A549 treated with DMSO at 1 μM for 4 hours (cell line): ENCODE measurements at places on chromosomes 11 and 22. TPM values are rescaled to one million over a fixed set of nuclear protein-coding genes. Genes with fewer than 3 reads are reported as not detected.

Gene ANO1
- total RNA-seq = 0.93 to 1.7 TPM (median 1.1 TPM) in 5 replicates

Gene CASP5
- not detected in 5 replicates for total RNA-seq

Gene HBG2
- total RNA-seq = not detected in 5 replicates

Gene TRIM48
- total RNA-seq = not detected in 5 replicates

Gene MS4A4A
- total RNA-seq = not detected in 5 replicates

Gene PTPRJ
- total RNA-seq = 36.5 to 56.4 TPM (median 53.9 TPM) in 5 replicates

Gene APOA5
- not detected in 5 replicates for total RNA-seq

Gene CERK
- total RNA-seq = 22.1 to 27.2 TPM (median 26.2 TPM) in 5 replicates

Gene PKNOX2
- total RNA-seq = 0.02 TPM in 1 of 5 replicates, not detected in the others

Gene IL17RA
- total RNA-seq = 5.1 to 7.8 TPM (median 7.0 TPM) in 5 replicates

Gene CDC42BPG
- total RNA-seq = 1.2 to 1.5 TPM (median 1.5 TPM) in 5 replicates

Gene KCTD14
- 1.4 to 2.0 TPM (median 1.6 TPM) in 5 replicates for total RNA-seq

Gene BDNF
- 7.2 to 10.3 TPM (median 9.3 TPM) in 5 replicates for total RNA-seq

Gene LRRC10B
- total RNA-seq = 0.10 to 0.23 TPM (median 0.14 TPM) in 5 replicates

Gene TMEM191C
- total RNA-seq = 0.79 to 1.3 TPM (median 1.0 TPM) in 5 replicates

Gene ZDHHC8
- 22.4 to 33.7 TPM (median 29.6 TPM) in 5 replicates for total RNA-seq

Gene RIN1
- total RNA-seq = 33.9 to 45.2 TPM (median 38.2 TPM) in 5 replicates

Gene OR2D3
- not detected in 5 replicates for total RNA-seq

Gene CD6
- 0.06 to 0.47 TPM (median 0.15 TPM) in 5 replicates for total RNA-seq

Gene OR52N4
- not detected in 5 replicates for total RNA-seq

Gene CCDC15
- 0.52 to 0.74 TPM (median 0.62 TPM) in 5 replicates for total RNA-seq

Gene LARGE1
- 3.8 to 5.1 TPM (median 4.2 TPM) in 5 replicates for total RNA-seq

Gene UCP3
- 0.70 to 2.4 TPM (median 1.4 TPM) in 5 replicates for total RNA-seq

Gene RAG1
- total RNA-seq = 0.01 to 0.48 TPM (median 0.27 TPM) in 5 replicates

Gene CHID1
- 74.3 to 81.3 TPM (median 76.0 TPM) in 5 replicates for total RNA-seq

Gene PTGDR2
- total RNA-seq = 0.03 to 0.08 TPM (median 0.07 TPM) in 3 of 5 replicates, not detected in the others

Gene GLYATL2
- not detected in 5 replicates for total RNA-seq

Gene PRR5L
- 9.2 to 12.8 TPM (median 12.0 TPM) in 5 replicates for total RNA-seq

Gene IGF2
- 1.4 to 2.3 TPM (median 1.9 TPM) in 5 replicates for total RNA-seq

Gene SEPTIN5
- 6.4 to 10.3 TPM (median 7.8 TPM) in 5 replicates for total RNA-seq

Gene DNAL4
- 7.8 to 10.1 TPM (median 10.0 TPM) in 5 replicates for total RNA-seq

Gene RIMBP3C
- total RNA-seq = 0.13 to 0.39 TPM (median 0.23 TPM) in 5 replicates

Gene PHOX2A
- not detected in 5 replicates for total RNA-seq

Gene SMTNL1
- total RNA-seq = not detected in 5 replicates

Gene CASP4
- total RNA-seq = 5.0 to 7.0 TPM (median 5.8 TPM) in 5 replicates

Gene MFNG
- total RNA-seq = 1.9 to 3.2 TPM (median 2.6 TPM) in 5 replicates

Gene ADORA2A
- 0.83 to 1.3 TPM (median 0.98 TPM) in 5 replicates for total RNA-seq

Gene NLRP10
- total RNA-seq = not detected in 5 replicates

Gene CBLIF
- not detected in 5 replicates for total RNA-seq

Gene DRAP1
- total RNA-seq = 204 to 286 TPM (median 228 TPM) in 5 replicates

Gene C1QTNF5
- not detected in 5 replicates for total RNA-seq

Gene CARD10
- total RNA-seq = 31.4 to 41.7 TPM (median 39.2 TPM) in 5 replicates

Gene OR52I2
- not detected in 5 replicates for total RNA-seq

Gene APOBEC3C
- total RNA-seq = 27.0 to 29.6 TPM (median 28.5 TPM) in 5 replicates

Gene MAP6
- total RNA-seq = 1.4 to 1.9 TPM (median 1.6 TPM) in 5 replicates

Gene OR4C45
- not detected in 5 replicates for total RNA-seq

Gene DESI1
- total RNA-seq = 15.6 to 18.0 TPM (median 17.7 TPM) in 5 replicates

Gene VSIG2
- total RNA-seq = 0.08 TPM in 1 of 5 replicates, not detected in the others

Gene GAL
- total RNA-seq = 11.1 to 22.8 TPM (median 17.5 TPM) in 5 replicates

Gene RCOR2
- 0.96 to 1.3 TPM (median 1.00 TPM) in 5 replicates for total RNA-seq

Gene TRIM49
- total RNA-seq = not detected in 5 replicates

Gene NLRP6
- total RNA-seq = not detected in 5 replicates

Gene LRP4
- total RNA-seq = 8.2 to 8.8 TPM (median 8.3 TPM) in 5 replicates

Gene SPA17
- 17.6 to 24.9 TPM (median 19.6 TPM) in 5 replicates for total RNA-seq

Gene FADS3
- total RNA-seq = 37.3 to 56.8 TPM (median 48.5 TPM) in 5 replicates
